ENCODE measurements at places on chromosomes 4 and X.
A peak's percentile ranks its signal among the peaks of the same experiment; 100 is the strongest.

- DNase-seq, result no peak
Measured at GRCh38 chr4:142264961-142265360, 581.1 kb downstream of the INPP4B start.

GRCh38 chr4:40672528-40673522 lies 43.2 kb upstream of the RBM47 start:
- DNase-seq, result peak; percentile 99

- DNase-seq, result no peak
Measured at GRCh38 chrX:22037225-22037624, 5.1 kb downstream of the PHEX start.

DNA sequence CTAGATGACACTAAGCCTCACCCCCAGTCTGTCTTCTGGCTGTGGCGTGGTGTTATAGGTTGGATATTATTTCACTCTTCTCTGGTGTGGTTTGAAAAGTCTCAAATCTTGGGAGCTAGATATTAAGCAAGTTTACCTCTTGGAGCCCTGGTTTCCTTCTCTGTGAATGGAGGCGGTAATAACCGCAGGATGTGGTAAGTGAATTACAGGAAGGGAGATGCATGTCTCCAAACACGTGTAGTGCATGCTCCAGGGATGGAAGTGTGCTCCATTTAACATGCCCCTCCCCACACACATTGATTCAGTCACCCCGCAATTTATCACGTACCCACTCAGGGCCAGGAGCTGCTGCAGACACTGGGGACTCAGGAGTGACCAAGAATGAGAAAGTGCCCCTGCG lies 4.9 kb downstream of the ZNF275 start:
- no peak for DNase-seq

DNA sequence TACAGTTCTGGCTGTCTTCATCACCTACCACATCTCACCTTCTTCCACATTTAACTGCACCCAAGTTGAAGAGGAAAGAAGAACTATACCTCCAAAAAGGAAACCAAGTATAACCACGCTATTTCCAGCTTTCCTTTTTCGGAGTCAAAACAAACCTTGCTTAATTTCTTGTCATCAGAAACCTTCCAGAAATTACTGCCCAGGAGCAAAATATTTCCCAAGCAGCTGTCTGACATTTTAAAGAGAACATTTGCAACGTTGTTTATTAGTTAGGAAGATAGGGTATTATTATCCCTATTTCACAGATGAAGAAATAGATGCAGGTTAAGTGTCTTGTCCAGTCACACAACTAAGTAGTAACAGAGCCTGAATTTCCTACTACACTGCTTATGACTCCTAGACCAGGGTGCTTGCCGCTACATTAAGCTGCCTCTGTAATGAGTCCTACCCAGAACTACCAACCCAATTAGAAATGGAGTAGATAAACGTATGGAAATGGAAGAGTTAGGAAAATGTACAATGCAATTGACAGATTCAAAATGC lies 2.2 kb upstream of the ACSL4 start:
- DNase-seq, result no peak
